ENCODE measurements at places on chromosomes 6 and 20.

DNA sequence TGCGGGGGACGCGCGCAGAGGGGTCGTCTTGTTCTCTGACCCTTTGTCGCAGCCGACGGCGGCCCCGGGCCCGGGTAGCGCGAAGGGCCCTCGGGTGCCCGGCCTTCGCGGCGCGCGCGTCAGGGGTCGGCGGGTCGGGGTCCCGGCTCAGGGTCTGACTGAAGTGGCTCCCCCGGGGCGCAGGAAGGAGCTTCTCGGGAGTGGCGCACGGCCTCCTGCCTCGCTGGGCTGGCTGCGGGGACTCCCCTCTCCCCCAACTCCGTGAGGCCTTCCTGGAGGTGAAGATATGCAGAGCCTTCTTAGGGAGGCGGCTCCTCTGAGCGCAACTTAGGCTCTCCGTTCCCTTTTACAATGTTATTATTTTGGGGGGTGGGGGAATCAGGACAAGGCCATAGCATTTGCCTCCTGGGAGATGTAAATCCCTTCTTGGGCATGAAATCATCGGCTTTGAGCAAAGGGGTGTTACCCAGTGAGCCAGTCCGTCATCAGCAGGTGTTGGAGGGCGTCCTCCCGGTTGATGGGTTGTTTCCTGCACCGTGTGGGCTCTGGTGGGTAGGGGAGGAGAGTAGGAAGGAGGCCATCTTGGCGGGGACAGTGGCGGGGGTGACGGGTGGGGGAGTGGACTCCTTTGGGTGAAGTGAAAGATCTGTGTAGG, 523 bp downstream of the CDS2 start:
- peak; percentile 71 for DNase-seq

DNA sequence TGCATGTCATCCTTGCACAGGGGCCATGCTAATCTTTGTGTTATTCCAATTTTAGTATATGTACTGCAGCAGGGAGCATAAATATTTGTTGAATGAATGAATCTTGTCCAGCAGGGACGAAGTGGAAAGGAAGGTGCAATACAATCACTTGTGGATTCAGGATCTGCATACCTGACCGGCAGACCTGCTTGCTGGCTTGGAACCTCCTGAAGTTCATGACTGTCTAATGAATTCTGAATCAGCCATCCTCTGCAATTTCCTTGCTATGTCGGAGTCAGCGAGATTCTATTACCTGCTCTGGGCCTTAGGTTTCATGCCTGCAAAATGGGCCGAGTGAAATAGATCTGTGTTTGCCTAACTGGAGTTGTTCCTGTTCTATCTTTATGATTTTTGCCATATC, 17.4 kb upstream of the NCOA3 start:
- DNase-seq, result no peak

DNA sequence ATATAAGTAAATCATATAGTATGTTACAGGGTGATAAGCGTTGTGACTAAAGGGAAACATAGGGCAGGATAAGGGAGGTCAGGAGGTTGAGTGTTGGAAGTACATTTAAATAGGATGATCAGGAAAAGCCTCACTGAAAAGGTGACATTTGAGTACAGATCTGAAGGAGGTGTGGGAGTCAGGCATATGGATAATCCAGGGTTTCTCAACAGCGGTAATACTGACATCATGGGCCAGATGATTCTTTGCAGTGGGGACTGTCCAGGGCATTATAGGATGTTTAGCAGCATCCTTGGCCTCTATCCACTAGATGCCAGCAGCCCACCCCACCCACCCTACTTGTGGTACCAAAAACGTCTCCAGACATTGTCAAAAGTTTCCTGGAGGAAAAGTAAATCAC, 292.6 kb upstream of the PREP start:
- no peak for DNase-seq

- no peak for DNase-seq
These were observed 15.4 kb downstream of the UNC93A start for GRCh38 chr6:167306401-167306998.

- DNase-seq, result no peak
These were observed 24.1 kb downstream of the CARMIL1 start for GRCh38 chr6:25303254-25303653.

GRCh38 chr6:89489078-89489477, 56.1 kb downstream of the ANKRD6 start:
- DNase-seq, result no peak

DNA sequence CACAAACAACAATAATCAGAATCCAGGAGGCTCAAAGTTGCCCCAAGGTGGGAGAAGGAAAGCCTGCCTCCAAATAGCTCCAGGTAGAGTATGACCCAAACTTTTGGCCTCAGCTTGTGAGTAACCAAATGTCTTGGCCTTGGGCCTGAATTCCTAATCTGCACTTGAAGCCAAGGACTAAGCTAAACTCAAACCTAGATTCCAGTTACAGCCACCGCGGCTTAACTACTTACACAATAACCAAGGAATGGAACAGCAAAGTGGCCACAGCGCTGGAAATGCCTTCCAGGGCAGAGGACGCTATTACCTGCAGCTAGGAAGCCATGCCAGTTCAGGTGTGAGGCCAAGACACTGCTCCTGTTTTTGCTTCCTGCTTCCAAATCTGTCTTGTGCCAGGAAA, 4.6 kb downstream of the NINL start:
- no peak for DNase-seq

GRCh38 chr6:11039040-11039439, 5.1 kb downstream of the ELOVL2 start:
- DNase-seq, result no peak

DNA sequence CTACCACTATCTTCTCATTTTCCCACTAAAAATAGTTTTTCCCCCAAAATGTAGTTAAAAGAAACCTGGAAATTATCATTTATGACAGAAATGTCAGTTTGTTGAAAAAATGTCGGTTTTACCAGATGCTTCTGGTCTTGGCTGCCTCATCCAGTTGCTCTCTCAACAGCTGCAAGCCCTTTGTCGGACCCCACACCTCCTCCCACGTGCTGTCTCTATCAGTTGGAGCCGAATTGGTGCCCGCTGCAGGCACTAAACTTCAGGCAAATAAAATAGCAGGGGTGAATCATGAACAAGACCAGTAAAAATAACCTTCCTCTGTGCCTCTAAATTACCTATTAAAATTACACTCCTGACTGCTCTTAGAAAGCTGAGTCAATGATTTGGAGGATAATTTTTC, 129.5 kb upstream of the CEP162 start:
- no peak for DNase-seq

DNA sequence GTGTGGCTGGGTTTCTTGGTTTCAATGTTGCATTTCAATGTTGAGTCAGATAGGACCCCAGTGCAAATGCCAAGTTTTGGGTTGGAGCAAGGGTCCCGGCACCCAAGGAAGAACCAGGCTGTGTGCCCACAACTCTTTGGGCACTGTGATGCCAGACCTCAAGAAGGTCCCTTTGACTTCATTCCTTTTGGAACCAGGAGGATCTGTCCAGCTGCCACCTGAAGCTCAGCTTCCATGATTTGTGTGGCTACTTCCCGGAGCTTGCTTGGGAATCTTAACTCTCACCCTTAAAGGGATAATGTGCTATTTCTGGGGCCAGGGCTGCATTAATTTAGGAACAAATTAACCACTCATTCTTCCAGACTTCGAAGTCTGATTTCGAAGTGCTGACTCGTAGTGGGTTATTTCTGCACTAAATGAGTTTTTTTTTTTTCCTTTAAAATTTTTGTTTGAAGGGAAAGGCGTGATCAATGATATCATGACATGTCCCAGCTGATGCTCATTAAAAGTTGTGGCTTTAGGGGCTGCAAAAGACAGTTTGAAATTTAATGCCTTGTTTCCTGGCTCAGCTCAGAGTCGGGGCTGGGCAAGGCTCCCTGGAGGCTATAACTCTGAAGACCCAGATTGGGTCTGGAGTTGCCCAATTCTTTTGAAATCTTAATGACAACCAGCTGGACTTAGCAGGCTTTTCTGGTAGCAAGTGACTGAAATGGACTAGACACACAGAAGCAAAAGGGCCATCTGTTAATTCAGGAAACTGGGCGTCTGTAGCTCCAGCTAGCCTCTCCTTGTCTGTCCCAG, 24.0 kb upstream of the PHACTR3 start:
- DNase-seq, result no peak

GRCh38 chr6:168125429-168126001, 46.5 kb upstream of the FRMD1 start:
- DNase-seq, result no peak

GRCh38 chr6:63690221-63690620, 54.6 kb downstream of the PHF3 start:
- DNase-seq, result no peak

- no peak for DNase-seq
These were observed 151.0 kb upstream of the SMLR1 start for GRCh38 chr6:130676077-130676772.

- DNase-seq, result no peak
These were observed 55.9 kb downstream of the PRKN start for GRCh38 chr6:162671580-162672165.

DNA sequence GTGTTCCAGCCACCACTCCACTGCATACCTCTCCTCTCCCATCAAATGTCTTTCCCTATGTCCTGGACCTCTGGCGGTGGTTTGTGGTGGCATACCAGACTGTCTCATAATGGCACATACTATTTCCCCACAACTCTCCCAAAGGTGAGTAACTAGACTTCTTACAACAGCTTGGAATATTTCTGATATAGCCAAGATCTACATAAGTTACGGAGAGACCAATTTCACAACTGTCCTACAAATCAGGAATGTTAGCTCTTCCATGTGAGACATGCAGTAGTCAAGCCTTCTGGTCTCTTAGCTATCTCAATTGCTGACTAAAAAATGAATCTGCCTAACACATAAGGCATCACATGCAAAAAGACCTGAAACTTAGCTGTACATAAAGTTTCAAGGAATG, 588.9 kb downstream of the RNF144B start:
- no peak for DNase-seq

DNA sequence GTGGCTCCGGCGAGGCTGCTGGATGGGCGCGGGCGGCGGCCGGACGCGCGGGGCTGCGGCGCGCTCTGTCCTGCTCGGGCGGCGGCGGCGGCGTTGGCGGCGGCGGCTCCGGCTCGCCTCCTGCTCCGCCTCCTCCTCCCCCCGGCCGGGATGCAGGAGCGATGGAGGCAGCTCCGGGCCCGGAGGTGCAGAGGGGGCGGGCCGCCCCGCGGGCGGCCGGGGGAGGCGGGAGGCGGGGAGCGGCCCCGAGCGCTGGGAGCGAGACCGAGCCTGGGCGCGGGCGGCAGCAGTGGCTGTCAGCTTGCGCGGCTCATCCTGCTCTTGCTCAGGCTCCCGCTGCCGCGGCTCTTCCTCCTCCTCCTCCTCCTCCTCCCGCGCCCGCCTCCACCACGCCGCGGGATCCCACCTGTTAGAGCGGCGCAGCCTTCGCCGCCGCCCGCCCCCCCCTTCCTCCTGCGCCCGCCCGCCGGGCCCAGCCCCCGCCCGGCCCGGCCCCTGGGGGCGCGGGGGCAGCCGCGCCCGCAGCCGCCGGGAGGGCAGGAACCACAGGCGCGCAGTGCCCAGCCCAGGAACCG, at the start of gene NOL4L:
TSS of gene NOL4L (minus strand) at position 323 of the 575 bp plus-strand sequence. CDS start 443 bp downstream, outside the sequence.
- DNase-seq, result peak; percentile 68

DNA sequence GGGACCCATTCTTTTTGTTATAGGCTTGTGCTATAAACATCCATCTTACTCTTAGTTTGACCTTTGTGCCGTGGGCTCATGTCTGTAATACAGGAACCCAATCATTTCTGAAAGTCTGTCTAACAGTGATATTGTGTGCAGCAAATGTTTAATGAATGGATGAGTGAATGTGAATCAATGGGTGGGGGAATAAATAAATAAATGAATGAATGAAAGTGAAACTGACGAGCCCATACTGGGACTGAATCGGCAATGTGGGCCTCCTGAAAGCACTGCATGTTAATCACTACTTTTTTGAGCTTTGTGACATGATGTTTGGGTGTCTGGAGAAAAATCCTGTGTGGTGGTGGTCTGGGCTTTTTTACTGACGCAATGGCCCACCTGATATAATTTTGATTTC, 175.0 kb downstream of the GMPR start:
- no peak for DNase-seq

DNA sequence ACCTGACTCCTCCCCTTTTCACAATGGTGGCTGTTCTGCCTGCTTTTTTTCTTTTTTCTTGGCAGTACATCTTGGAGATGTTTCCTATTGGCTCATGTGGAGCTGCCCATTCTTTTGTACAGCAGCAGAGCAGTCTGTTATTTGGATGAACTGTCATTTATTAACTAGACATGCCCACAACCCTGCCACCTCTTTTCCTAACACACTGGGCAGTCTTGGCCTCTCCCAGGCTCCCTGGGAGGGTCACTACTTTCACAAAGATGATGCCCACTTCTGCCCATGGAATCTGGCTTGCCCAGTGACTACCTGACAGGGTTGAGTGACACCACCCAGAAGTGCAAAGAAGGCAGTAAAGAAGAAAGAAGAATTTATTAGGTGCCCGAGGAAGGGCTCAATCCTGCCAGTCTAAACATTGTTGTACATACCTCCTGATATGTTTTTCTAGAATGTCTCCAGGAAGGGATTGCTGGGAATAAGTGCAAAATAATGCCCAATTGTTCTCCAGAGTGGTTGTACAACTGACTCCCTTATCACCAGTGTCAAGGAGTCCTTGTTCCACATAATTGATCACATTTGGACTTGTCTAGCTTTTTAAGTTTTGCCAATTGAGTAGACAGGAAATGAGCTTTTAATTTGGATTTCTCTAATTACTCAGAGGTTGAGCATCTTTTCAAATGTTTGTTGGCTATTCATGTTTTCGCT, 19.7 kb upstream of the SCRT2 start:
- no peak for DNase-seq

GRCh38 chr20:20161611-20162010, 109.3 kb downstream of the CFAP61 start:
- DNase-seq, result no peak

- DNase-seq, result no peak
These were observed 66.4 kb downstream of the OLIG3 start for GRCh38 chr6:137427656-137428290.

DNA sequence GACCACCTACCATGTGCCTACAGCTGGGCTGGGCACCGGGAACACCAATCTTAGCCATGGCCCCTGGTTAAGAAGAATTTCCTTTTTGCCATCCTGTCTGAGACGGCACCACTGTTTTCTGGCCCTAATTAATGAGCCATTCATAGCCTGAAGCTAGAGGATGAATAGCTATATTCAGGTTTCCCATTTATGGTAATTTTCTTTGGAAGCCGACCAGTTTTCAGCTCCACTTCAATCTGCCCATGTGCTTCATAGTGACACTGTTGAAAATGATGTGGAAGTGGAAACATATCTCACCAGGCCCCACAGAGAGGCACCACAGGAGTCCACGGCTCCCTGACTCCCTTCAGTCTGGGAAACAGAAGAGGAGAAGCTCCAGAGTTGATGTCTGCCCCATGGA, 22.6 kb upstream of the ULBP3 start:
- no peak for DNase-seq

DNA sequence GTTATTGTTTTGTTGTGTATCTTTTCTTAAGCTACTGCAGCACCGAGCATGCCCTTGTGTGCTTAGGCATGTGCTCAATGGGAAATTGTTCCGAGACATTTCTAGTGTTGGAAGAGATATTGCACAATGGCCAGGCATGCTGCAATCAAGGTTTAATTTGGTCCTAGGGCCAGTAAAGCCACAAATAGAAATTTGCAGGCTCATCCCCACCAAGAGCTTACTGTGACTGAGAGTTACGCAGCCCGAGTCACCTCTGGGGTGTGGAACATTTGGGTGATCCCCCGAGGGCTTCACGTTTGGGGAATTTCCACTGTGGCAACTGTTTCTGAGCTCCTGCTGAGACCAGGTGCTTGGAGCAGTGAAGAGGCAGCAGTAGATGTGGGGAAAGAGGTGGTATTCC, 65.8 kb downstream of the ADTRP start:
- DNase-seq, result no peak

GRCh38 chr20:44773070-44773829, 27.6 kb downstream of the KCNK15 start:
- DNase-seq, result no peak
